Stimulated activated CD4-positive, alpha-beta T cell treated with anti-CD3 and anti-CD28 coated beads, Interleukin-2, amount 100 ng/mL, for 24 hours (primary cell): ENCODE measurements at places on chromosomes 5 and 9.

- DNase-seq = no peak
Measured at GRCh38 chr5:167355346-167355745, 936.1 kb upstream of the WWC1 start.

DNA sequence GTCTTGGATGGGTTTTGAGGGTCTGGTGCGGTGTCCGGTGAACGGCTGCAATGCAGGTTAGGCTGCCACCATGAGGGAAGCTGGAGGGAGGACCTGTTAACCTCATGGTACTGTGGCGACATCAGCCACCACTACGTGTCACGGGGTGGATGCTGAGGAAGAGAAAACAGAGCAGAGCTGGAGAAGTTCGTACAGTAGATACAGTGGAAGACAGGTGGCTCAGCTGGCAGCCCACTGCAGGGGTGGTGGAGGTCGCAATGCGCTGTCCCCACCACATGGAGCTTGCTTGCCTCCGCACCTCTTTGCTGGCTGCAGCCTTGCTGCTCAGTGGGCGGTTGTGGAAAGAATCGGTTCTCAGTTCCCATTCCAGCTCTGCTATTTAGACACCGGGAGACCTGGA, 2.8 kb downstream of the DCANP1 start:
- no peak for DNase-seq

DNA sequence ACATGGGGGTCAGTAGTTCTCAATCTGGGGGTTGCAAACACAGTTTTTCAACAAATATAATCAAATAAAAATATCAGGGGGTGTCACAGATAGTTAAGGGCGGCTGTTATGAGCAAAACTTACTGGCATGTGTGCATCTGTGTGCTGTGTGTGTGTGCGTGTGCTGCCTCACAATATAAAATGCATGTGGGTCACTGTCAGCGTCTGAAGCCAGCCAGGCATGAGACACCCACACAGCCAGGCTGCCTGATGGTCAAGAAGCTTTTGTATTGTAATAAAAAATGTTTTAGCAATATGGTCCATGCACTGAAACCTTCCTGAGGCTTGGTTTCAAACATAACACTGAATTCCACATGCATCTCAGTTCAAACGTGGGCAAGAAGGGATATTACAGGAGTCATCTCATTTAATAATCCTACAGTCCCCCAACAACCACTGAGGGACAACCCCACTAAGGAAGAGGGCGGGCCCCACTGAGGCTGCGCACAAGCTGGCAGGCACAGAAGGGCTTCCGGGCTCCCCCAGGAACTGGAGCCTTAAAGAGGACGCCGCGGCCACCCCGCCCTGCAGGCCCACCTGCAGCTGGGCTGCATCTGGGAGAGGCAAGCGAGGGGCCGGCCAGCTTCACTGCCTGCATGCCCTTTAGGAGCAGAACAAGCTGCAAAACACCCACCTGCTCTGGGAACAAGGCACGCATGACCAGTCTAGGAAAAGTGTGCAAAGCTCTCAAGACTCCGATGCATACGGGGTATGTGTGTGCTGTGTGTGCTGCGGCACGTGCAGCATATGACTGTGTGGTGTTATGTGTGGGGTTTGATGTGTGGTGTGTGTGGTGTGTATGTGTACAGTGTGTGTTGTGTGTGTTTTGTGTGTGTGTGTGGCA, 14.1 kb downstream of the SEMA4D start:
- peak; percentile 76 for DNase-seq

DNA sequence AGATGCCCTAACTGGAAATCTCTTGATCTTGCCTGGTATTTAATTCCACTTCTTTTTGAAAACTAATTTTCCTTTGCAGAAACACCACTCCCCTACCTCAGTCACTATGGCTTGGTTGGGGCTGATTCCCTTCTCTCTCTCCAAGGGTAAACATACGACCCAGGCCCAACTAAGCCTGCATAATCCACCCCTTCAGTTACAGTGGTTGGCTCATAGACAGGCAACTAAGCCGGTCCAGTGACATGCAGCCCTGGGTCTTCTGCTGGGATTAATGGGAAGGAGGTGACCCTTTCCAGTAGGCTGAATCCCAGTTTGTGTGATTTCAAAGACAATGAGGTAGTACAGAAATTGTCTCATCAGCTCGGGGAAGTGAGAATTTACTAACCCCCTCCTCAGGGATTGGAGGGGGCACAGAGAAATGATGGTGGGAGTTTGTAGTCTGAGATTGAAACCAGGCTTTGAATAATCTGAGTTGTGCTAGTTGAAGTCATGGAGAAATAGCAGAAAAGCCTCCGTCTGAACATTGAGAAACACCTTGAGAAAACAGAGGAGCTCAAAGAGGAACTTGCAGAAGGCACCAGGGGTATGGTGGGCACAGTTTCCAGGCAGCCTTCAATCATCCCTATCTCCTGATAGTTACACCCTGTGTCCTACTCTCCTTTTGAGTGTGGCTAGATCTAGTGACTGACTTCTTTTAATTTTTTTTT, 148.9 kb downstream of the GCNT1 start:
- DNase-seq = no peak

GRCh38 chr5:109454731-109455505, 45.1 kb upstream of the PJA2 start:
- DNase-seq = no peak

- no peak for DNase-seq
Measured at GRCh38 chr5:111135946-111136345, 43.8 kb downstream of the WDR36 start.

DNA sequence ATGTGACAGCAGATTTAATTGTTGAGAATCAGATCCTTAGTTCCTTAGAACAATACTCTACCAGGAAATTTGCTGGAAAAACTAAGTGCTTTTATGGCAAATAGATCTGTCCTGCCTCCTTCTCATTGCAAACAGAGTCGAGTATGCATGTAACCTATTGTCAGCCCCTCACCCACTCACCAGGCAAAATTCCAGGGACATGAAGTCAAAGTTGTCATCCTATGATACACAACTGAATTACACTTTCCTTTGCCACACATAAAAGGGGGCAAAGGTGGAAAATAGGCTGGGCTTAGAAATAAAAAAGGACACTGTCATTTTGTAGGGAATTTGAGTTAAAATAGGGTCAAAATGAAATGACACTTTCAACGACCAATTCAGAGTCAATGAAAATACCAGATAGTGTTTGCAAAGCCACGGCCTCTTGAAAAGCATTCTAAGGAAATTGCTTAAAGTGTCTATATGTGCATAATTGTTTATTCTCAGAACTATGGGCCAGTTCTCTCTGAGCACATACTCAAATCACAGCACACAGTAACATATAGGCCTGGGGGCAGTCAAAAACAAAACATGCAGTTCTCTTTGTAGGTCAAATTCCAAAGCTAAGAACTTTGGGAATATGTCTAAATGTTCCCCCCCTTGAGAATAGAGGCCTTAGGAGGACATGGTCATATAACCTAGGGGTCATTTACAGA, 452.8 kb downstream of the NFIB start:
- DNase-seq = no peak

DNA sequence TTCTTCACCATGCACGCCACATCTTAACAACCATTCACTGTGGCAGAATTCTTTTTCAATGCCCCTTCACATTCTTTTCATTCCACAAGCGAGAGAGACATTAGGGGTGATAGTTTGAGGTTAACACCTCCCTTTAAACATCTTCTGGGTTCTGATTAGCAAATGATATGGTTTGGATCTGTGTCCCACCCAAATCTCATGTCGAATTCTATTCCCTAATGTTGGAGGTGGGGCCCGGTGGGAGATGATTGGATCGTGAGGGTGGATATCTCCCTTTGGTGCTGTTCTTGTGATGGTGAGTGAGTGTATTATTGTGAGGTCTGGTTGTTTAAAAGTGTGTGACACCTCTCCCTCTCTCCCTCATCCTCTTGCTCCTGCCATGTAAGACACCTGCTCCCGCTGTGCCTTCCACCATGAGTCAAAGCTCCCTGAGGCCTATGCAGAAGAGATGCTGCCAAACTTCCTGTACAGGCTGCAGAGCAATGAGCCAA, 46.1 kb upstream of the RAI14 start:
- no peak for DNase-seq

GRCh38 chr9:124266826-124267201, 9.1 kb downstream of the NEK6 start:
- no peak for DNase-seq

DNA sequence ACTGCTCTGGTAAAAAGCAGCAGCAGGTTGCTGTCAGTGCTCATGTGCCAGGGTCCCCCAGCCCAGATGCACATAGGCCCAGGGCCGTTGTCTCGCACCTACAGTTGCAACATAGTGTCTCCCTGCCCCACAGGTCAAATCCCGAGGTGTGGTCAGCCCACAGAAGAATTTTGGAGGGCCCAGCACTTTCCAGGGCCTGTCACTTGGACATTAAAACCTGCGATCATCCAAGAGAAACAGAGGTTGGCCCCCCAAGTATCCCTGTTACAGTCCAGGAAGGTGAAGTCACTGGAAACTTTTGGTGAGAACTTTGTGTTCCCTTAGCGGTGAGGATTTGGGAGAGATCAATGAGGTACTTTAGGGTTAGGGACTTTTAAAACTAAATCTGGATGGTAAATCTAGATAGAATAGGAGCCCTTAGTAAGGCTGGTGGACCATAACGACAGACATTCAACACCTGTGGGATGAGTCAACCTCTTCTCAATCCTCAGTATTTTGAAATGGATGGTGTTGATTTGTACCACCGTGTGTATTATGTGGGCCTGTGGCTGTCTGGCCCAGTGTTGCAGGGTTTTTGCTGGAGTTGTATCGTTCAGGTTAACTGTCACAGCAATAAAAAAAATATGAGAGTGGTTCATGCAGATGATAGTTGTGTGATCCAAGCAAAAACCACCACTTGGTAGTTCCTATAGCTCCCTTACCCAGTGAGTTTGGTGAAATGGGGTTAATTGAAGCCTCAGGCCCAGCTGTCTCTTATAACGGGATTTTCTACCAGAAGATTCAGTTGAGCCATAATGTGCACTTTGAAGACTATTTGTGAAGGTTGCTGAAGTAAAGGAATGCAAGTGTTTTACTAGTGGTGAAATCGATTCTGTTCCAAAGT, 19.2 kb downstream of the OR2S2 start:
- no peak for DNase-seq

GRCh38 chr5:68548959-68549676, 333.6 kb downstream of the PIK3R1 start:
- DNase-seq = no peak

- DNase-seq = no peak
Measured at GRCh38 chr9:35073279-35073612, 821 bp upstream of the VCP start.

DNA sequence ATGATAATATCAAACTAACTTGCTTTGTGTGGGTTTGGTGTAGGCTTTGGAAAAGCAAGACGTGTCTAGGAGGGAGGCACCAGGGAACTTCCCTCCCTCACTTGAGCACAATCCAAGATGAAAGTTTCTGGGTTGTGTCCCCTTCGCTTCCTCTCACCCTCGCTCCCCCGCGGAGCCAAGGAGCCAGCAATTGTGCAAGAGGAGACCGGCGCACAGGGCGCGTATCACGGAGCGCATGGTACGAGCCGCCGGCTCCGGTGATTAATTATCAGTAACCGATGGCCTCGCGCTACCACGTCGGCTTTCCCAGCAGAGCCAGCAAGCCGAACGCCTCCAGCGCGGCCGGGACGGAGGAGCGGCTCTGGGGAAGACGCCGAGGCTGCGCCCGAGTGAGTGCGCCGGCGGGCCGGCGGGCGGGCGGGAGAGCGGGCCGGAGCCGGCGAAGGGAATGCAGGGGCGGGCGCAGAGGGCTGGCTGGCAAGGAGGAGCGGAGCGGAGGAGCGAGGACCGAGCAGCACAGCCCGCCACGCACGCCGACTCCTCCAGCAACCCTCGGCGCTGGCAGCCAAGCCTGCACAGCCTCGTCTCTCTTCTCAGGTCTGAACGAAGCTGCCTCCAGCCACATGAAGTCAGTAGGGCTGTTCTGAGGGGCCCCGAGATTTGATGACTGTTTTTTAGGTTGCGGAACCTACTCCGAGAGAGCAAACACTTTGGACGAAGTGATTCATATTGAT, 143.6 kb downstream of the BNC2 start:
- DNase-seq = peak; percentile 10

DNA sequence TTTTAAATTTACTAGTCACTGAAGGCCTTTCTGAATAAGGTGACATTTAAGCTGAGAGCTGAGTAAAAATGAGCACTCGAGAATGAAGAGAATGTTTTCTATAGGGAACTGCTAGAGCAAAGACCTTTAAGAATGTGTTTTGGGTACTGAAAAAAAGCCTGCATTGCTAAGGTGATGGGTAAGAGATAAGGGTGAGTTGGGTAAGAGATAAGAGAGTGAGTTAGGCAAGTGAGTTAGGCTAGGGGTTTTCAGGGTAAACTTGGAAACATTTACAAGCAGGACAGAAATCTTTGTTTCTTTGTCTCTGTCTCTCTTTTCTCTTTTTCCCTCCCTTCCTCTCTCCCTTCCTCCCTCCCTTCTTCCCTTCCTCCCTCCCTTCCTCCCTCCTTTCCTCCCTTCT, 5.6 kb downstream of the RAD23B start:
- no peak for DNase-seq

- no peak for DNase-seq
Measured at GRCh38 chr5:80822640-80823039, 137.5 kb upstream of the RASGRF2 start.

GRCh38 chr9:13351778-13352386, 72.4 kb upstream of the MPDZ start:
- DNase-seq = no peak
